Activated CD4-positive, alpha-beta T cell treated with anti-CD3 and anti-CD28 coated beads, Interleukin-2, amount 10 ng/mL, durations not matched to agents 7 days and 5 days (primary cell): ENCODE measurements at places on chromosomes 11 and 22. TPM values are rescaled to one million over a fixed set of nuclear protein-coding genes. Genes with fewer than 3 reads are reported as not detected.

The CHST1 gene
- total RNA-seq = not detected

The MPPED1 gene
- total RNA-seq = not detected

The KRTAP5-2 gene
- total RNA-seq = not detected

The PGM2L1 gene
- total RNA-seq = 8.4 TPM

The SLC35F2 gene
- 7.8 TPM for total RNA-seq

The ZNF74 gene
- total RNA-seq = 11.1 TPM

The MCAM gene
- 1.4 TPM for total RNA-seq

The DDX25 gene
- 0.12 TPM for total RNA-seq

The CECR2 gene
- not detected for total RNA-seq

GRCh38 chr11:104064034-104064630 is 27.7 kb downstream of the DDI1 start:
- DNase-seq = no peak
- no peaks in the 10 kb centered on the region for H3K36me3 ChIP-seq
- no peaks in the 10 kb centered on the region for H3K4me1 ChIP-seq
- H3K4me3 ChIP-seq = no peak overlapping the region

DNA sequence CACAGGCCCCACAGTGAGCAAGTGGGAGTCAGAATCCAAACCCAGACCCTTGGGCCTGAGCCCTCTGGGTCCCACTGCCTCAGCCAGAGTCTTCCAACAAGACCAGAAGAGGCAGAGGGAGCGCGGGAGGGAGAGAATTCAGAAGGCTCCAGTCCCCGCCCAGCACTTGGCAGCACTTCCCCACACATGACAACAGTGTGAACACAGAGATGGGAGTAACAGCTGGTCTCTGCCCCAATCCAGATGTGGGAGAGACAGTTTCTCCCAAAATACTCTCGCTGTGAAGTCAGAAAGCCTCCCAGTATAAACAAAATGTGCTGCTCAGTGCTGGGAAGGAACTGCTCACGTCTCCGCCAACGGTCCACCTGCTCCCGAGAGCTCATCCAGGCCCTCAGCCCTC is 219.9 kb downstream of the MN1 start:
- no peaks in the 10 kb centered on the region for H3K27me3 ChIP-seq
- no peaks in the 10 kb centered on the region for H3K36me3 ChIP-seq
- H3K4me3 ChIP-seq = no peak overlapping the region

- H3K27ac ChIP-seq = peak overlapping the region; percentile 60
- peaks cover 45% of the 10 kb centered on the region for H3K4me1 ChIP-seq
- peaks cover 29% of the 10 kb centered on the region for H3K36me3 ChIP-seq
Observed at GRCh38 chr22:17213976-17214375, 5.3 kb downstream of the ADA2 start.

DNA sequence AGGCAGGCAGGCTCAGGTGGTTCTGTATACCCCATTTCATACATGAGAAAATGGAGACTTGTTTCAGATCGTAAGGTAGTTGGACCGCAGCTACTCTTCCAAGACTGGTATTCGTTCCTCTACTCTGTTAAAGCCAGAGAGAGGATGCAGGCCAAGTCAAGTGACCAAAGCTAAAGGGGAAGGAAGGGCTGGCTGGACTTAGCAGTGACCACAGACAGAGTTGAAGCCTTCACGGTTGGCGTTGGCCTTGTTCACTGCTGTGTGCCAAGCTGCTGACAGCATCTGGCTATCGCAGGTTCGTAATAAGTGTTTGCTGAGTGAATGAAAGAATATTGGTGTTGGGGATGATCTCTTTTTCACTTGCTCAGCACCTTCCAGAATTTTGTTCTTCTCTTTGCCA is 64.2 kb downstream of the PTPRJ start:
- H3K27ac ChIP-seq = peak overlapping the region; percentile 79
- peaks cover 79% of the 10 kb centered on the region for H3K4me1 ChIP-seq
- peaks cover 51% of the 10 kb centered on the region for H3K36me3 ChIP-seq
- no peak for DNase-seq
- no peak overlapping the region for H3K4me3 ChIP-seq

GRCh38 chr22:42376711-42377554 is 55.3 kb downstream of the NFAM1 start:
- peaks cover 3% of the 10 kb centered on the region for H3K4me1 ChIP-seq
- no peak for DNase-seq
- no peaks in the 10 kb centered on the region for H3K27me3 ChIP-seq
- H3K4me3 ChIP-seq = no peak overlapping the region

GRCh38 chr11:10205928-10206327 is 88.1 kb downstream of the SBF2 start:
- peaks cover 2% of the 10 kb centered on the region for H3K36me3 ChIP-seq
- H3K27ac ChIP-seq = no peak overlapping the region
- H3K4me1 ChIP-seq = no peaks in the 10 kb centered on the region
- peaks cover 5% of the 10 kb centered on the region for H3K27me3 ChIP-seq

- no peak overlapping the region for H3K4me3 ChIP-seq
- peak overlapping the region; percentile 69 for H3K27ac ChIP-seq
- H3K27me3 ChIP-seq = no peaks in the 10 kb centered on the region
- H3K36me3 ChIP-seq = no peaks in the 10 kb centered on the region
- no peak for DNase-seq
Observed at GRCh38 chr22:43288807-43289420, 54.3 kb downstream of the SCUBE1 start.

DNA sequence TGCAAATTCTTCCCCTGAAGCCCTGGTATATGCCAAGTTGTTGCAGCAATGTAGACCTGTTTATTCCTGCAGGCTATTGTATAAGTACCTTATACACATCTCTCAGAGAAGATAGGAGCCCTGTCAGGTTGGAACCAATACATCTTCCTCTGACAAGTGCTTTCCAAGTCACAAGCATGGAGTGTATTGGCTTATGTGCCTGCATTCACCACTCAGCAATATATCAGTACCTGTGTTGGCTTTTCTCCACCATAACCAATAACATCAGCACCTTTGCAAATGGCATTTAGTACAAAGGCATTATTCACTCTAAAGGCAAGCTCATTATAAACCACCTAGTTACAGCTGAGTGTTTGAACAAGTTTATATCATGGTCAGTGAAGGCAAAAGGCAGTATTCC is 611.7 kb upstream of the CNTN5 start:
- H3K36me3 ChIP-seq = no peaks in the 10 kb centered on the region
- H3K4me1 ChIP-seq = no peaks in the 10 kb centered on the region
- no peak overlapping the region for H3K27ac ChIP-seq
- no peak for DNase-seq
- H3K4me3 ChIP-seq = no peak overlapping the region
- no peaks in the 10 kb centered on the region for H3K27me3 ChIP-seq

DNA sequence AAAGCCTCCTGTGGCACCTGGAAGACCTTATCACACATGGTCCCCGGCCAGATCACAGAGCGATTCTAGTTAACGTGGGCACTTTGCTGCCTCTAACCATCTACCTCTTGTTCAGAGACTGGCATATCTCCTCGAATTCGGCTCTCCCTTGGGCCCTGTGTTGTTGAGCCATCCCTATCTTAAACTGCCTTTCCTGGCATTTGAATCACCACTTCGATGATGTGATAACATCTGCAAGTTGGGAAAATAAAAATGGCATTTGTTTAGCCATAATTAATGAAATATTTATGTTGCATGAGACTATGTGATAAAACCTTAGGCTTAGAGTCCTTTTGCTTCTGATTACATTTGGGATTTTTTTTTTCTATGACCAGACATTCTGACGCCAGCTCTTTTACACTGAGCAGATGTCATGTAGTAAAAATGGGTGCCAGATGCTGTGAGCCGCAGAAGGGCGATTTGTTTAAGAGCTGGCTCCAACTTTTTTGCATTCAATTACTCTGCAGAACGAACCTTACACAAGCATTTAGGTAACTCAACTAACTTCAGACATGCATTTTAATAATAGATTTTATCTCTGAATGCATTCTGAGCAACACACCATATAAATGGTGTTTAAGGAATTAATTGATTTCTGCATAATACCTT is 58.5 kb upstream of the PARVA start:
- H3K4me3 ChIP-seq = no peak overlapping the region
- peaks cover 2% of the 10 kb centered on the region for H3K36me3 ChIP-seq
- no peak overlapping the region for H3K27ac ChIP-seq
- DNase-seq = no peak

- peaks cover 31% of the 10 kb centered on the region for H3K4me1 ChIP-seq
- DNase-seq = peak; percentile 77
- no peak overlapping the region for H3K27ac ChIP-seq
- H3K4me3 ChIP-seq = no peak overlapping the region
- peaks cover 2% of the 10 kb centered on the region for H3K36me3 ChIP-seq
Observed at GRCh38 chr11:10298342-10298741, 4.3 kb upstream of the SBF2 start.

- H3K4me3 ChIP-seq = peak overlapping the region; percentile 92
- DNase-seq = peak; percentile 42
- peak overlapping the region; percentile 88 for H3K27ac ChIP-seq
- H3K36me3 ChIP-seq = peaks cover 2% of the 10 kb centered on the region
- H3K4me1 ChIP-seq = peaks cover 44% of the 10 kb centered on the region
Observed at GRCh38 chr11:60914633-60915247, 782 bp downstream of the TMEM109 start.

DNA sequence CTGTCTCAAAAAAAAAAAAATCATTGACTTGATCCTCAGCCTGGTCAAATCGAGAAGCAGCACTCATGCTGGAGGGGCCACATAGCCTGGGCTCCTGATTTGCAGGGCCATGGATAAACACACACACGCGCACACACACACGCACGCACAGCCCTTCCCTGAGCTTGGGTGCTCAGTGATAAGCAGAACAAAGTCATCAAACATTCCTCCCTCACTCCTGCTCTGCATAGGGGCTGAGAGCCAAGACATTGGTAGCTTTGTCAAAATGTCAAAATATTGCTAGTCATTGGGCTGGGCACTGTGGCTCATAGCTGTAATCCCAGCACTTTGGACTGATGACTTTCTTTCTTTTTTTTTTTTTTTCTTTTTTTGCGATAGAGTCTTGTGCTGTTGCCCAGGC is 34.0 kb upstream of the A4GALT start:
- no peaks in the 10 kb centered on the region for H3K36me3 ChIP-seq
- no peaks in the 10 kb centered on the region for H3K4me1 ChIP-seq
- no peak overlapping the region for H3K4me3 ChIP-seq
- no peak for DNase-seq
- H3K27me3 ChIP-seq = no peaks in the 10 kb centered on the region

DNA sequence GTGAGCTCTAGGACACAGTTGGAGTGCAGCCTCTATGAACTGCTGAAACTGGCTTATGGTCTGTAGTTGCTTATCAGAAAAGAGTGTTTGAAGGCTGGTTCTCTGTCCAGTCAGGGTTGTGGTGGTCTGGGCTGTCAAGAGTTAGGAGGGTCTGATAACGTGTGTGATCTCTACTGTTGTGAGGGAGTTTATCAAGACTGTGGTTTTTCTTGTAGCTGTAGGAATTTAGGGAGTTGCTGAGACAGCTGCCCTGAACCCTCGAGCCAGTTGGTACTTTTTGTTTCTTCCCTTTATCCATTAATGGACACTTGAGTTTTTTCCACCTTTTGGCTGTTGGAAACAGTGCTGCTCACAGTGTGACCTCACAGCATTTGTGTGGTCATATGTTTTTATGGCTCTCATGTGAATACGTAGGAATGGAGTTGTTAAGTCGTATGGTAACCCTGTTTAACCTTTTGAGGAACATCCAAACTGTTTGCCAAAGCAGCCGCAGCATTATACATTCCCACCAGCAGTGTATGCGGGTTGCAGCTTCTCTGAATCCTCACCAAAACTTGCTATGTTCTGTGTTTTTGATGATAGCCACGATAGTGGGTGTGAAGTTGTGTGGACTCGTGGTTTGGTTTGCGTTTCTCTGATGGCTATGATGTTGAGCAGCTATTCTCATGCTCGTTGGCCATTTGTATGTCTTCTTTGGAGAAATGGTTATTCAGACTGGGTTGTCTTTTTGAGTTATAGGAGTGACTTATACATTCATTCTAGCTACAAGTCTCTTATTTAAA is 20.9 kb upstream of the DGCR8 start:
- H3K27ac ChIP-seq = no peak overlapping the region
- H3K36me3 ChIP-seq = peaks cover 13% of the 10 kb centered on the region
- no peak overlapping the region for H3K4me3 ChIP-seq
- H3K4me1 ChIP-seq = peaks cover 9% of the 10 kb centered on the region
- no peak for DNase-seq

DNA sequence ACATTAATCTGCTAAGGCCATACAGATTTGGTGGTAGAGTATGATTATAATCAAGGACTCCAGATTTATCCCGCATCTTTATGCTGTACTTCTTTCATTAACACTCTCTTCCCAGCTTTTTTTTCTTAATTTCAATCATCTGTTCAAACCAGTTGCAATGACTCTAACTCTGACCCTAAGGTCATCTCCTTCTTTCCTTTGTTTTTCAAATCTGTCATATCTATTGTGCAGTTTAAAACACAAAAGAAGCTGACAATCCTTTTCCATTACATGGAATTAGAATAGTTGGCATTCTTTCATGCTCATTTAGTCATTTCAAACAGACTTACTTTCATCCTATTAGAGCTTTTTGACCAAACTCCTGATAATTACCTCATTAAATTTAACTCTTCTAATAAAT is 53.6 kb upstream of the GRM5 start:
- no peak for DNase-seq
- no peaks in the 10 kb centered on the region for H3K4me1 ChIP-seq
- no peaks in the 10 kb centered on the region for H3K27me3 ChIP-seq
- no peak overlapping the region for H3K27ac ChIP-seq
- no peaks in the 10 kb centered on the region for H3K36me3 ChIP-seq

DNA sequence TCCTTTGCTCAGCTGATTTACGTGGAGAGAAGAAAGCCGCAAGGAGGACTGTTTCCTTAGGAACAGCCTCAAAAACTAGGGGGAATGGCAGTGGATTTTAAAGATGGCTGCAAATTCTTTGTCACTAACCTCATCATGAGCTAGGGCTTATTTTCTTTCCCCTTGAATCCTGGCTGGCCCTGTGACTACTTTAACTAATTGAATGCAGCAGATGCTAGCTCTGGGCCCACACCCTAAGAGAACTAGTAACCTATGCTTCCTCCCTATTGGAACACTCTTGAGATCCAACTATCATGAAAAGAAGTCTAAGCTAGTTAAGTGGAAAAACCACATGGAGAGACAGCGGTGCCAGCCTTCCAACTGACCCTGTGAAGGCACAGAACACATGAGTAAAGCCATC is 421.3 kb upstream of the NARS2 start:
- no peak overlapping the region for H3K4me3 ChIP-seq
- DNase-seq = no peak
- no peaks in the 10 kb centered on the region for H3K36me3 ChIP-seq
- no peaks in the 10 kb centered on the region for H3K4me1 ChIP-seq
- H3K27ac ChIP-seq = no peak overlapping the region

DNA sequence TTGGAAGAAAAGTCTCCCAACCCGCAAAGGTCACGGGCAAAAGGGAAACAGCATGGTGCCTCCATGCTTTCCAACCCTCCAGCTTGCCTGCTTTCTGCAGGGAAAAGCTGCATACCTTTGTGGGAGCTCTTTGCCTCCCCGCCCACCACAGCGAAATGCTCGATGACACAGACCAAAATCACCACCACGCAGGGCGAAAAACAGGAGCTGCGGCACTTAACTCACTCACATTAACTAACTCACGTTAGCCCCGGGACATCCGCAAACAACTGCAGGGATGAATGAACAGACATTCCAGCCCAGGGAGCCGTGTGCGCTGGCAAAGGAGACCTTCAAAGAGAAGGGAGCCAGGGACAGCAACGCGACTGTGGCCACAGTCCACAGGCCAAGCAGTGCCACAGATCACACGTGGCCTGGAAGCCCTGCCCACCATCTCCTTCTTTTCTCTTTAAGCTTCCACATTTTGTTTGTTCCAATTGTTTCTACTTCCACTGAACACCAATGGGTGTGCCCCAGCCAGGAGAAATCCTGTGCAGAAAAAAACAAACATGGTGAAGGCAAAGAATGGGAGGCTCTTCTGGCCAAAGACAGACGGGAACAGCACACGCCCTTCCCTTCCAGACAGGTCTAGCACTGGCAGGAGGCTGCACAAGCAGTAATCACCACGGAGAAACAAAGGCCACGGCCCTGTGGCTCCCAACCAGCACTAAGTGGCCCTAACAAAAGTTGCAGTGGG is 39.3 kb downstream of the DUSP8 start:
- no peak overlapping the region for H3K27ac ChIP-seq
- DNase-seq = no peak
- peaks cover under 1% of the 10 kb centered on the region for H3K27me3 ChIP-seq
- H3K36me3 ChIP-seq = peaks cover 2% of the 10 kb centered on the region
- peaks cover 14% of the 10 kb centered on the region for H3K4me1 ChIP-seq
